ENCODE measurements at places on chromosomes 13 and 19. TPM values are rescaled to one million over a fixed set of nuclear protein-coding genes. Genes with fewer than 3 reads are reported as not detected.

DNA sequence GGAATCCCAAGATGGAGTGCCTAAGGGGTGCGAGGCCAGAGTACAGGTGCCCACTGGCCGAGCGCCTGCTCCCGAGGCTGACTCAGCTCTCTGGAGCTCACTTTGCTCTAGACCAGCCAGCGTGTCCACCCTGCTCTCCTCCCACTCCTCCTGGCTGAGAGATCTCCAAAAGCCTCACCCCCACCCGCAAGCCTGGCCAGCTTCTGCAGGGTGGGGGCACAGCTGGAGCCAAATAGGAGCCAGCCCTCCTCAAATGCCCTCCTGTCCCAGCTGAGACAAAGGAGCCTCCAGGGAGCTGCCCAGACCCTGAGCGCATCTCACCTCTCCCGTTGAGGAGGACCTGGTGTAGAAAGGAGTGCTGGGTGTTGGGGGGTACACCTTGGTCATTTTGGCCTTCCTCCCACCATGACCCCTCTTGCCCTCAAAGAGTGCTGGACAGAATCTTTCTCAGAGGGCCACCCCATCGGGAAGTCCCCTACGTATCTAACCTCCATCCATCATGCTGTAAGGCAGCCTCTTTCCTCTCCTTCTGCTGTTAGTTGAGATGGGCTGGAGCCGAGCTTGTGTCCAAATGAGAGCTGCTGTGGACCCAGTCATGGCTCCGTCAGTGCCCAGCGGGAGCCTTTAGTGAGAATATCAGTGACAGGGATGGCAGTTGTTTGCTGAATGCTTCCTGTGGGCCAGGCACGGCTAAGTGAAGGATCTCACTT, 123.9 kb upstream of the VSTM2B start:
- H3K36me3 ChIP-seq = no peaks in the 10 kb centered on the region
- DNase-seq = no peak
- H3K27me3 ChIP-seq = peaks cover 3% of the 10 kb centered on the region
- H3K4me3 ChIP-seq = no peak overlapping the region
- H3K27ac ChIP-seq = no peak overlapping the region

GRCh38 chr13:109862627-109863026, 76.2 kb upstream of the IRS2 start:
- no peak overlapping the region for H3K27ac ChIP-seq
- no peaks in the 10 kb centered on the region for H3K4me1 ChIP-seq
- H3K4me3 ChIP-seq = no peak overlapping the region
- H3K36me3 ChIP-seq = no peaks in the 10 kb centered on the region
- DNase-seq = no peak

DNA sequence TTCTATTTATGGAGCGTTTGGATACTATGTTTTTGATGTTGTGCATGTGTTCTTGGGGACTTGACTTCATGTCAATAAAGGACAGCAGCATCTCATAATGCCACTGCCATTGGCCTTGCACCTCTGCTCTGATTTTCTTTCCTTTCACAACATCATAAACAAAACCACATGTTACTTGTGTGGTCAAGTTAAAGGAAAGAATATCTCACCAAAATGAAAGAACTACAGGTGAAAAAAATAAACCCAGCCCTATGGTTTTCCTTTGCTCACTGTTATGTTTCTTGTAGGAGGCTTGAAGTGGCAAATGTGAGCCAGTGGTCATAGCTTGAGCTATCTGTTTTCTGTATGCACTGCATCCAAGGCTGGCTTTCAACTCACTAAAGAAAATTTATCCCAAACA, 240.4 kb downstream of the KCNRG start:
- no peak overlapping the region for H3K27ac ChIP-seq
- H3K36me3 ChIP-seq = peaks cover 2% of the 10 kb centered on the region
- peaks cover 27% of the 10 kb centered on the region for H3K27me3 ChIP-seq
- H3K4me1 ChIP-seq = peaks cover 38% of the 10 kb centered on the region
- no peak overlapping the region for H3K4me3 ChIP-seq

Gene KANK2
- total RNA-seq = 2.0 TPM

- peaks cover 19% of the 10 kb centered on the region for H3K27me3 ChIP-seq
- no peaks in the 10 kb centered on the region for H3K4me1 ChIP-seq
- H3K27ac ChIP-seq = no peak overlapping the region
- DNase-seq = peak; percentile 21
- no peak overlapping the region for H3K4me3 ChIP-seq
Observed at GRCh38 chr19:29478578-29479565, 46.9 kb upstream of the VSTM2B start.

Gene SMIM44
- not detected for total RNA-seq

DNA sequence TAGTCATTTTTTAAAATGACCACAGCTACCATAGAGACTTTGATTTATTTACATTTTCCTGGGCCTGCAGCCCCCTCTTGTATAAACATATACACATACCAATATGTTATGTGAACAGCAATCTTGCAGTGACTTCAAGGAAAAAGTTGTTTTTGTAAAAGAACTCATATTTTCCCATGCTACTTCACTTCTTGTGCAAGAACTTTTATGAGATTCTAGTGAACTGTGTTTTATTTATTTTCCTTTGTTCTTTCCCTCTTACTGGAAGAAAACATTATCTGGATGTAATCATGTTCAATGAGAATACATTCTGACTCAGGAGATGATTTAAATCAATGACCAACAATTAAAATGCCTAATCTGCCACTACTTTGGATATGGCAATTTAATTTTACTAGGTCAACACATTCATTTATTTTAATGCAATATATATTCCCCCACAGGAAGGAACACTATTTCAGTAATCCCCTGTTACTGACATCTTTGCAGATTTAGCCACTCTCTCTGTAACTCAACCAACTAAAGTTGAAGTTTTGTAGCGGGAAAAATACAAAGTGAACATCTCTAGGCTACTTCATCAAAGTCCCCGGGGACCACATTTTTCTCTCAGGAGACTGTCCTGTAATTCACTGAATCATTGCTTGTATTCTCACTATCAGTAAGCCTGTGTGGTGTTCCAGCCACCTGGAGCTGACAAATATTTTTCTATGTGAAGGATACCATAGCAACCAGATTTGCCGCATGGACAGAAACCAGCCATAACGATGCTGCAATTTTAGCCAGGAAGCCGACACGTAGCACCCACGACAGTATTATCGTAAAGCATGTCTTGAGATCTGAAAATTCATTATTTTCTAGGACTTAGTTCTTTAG, 90.5 kb downstream of the STARD13 start:
- H3K4me1 ChIP-seq = peaks cover 5% of the 10 kb centered on the region
- no peak overlapping the region for H3K4me3 ChIP-seq
- peaks cover 8% of the 10 kb centered on the region for H3K27me3 ChIP-seq
- H3K27ac ChIP-seq = no peak overlapping the region
- no peak for DNase-seq

GRCh38 chr13:68715651-68716050, 1392.0 kb upstream of the ATXN8OS start:
- H3K4me1 ChIP-seq = no peaks in the 10 kb centered on the region
- no peaks in the 10 kb centered on the region for H3K36me3 ChIP-seq
- H3K27ac ChIP-seq = no peak overlapping the region
- no peak overlapping the region for H3K4me3 ChIP-seq
- DNase-seq = no peak

DNA sequence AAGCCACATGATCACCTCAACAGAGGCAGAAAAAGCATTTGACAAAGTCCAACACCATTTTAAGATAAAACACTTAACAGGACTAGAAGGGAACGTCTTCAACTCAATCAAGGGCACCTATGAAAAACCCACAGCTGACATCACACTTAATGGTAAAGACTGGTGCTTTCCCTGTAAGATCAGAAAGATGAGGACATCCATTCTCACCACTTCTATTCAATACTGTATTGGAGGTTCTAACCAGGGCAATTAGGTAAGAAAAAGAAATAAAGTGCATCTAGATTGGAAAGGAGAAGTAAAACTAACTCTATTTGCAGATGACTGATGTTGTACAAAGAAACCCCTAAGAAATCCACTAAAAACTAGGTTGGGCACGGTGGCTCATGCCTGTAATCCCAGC, 11.2 kb upstream of the AKAP8 start:
- H3K27me3 ChIP-seq = no peaks in the 10 kb centered on the region
- H3K4me3 ChIP-seq = no peak overlapping the region
- no peak for DNase-seq

- peaks cover 6% of the 10 kb centered on the region for H3K36me3 ChIP-seq
- H3K27me3 ChIP-seq = no peaks in the 10 kb centered on the region
- H3K4me1 ChIP-seq = peaks cover 15% of the 10 kb centered on the region
Observed at GRCh38 chr19:10839114-10840050, 3.4 kb upstream of the TMED1 start.

DNA sequence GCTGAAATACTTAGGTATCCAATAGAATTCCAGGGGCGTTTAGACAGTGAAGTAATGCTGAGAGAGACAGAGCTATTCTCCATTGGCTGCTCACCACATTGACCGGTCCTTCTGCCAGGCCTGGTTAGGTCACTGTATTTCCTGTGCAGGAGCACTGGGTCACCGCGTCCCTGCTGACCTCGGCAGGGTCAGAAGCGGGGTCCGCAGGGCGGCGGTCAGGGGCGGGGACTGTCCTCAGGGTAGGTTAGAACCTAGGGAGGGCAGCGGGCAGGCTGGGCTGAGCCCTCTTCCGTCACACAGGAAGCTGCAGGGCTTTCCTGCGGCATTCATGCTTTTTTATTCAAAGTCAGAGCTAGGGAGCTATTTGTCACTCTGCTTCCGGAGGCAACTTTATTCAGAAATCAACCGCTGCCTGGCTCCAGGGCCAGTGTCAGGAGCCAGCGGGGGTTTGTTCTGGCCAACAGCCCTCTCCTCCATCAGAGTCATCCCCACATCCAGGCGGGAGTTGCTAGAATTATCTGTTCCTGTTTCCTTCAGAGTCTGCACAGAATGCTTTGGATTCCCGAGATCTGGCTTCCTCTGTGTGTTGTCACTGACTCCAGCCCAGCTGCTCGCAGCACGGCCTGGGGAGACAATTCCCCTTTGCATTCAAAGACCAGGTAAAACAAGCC, 81.2 kb upstream of the WASF3 start:
- H3K4me3 ChIP-seq = no peak overlapping the region
- H3K27me3 ChIP-seq = no peaks in the 10 kb centered on the region
- H3K4me1 ChIP-seq = peaks cover 4% of the 10 kb centered on the region

DNA sequence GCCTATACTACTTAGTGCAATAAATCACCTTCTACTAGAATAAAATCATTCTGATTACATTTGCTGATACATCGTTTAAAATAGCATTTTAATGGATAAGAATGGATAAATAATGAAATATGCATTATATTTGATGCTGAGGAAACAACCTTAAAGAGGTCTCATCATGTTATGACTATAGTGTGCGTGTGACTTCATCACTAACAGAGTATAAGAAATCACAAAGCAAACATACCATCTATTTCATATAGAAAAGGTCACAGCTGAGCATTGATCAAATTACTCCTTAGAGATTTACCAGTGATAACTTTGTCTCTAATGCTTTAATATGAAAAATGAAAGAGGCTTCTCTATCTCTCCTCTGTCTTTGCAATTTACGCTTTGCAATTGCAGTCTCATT, 1620.3 kb upstream of the SLC10A2 start:
- DNase-seq = no peak
- no peak overlapping the region for H3K27ac ChIP-seq
- H3K4me1 ChIP-seq = no peaks in the 10 kb centered on the region
- no peak overlapping the region for H3K4me3 ChIP-seq
- H3K36me3 ChIP-seq = no peaks in the 10 kb centered on the region
- H3K27me3 ChIP-seq = no peaks in the 10 kb centered on the region

DNA sequence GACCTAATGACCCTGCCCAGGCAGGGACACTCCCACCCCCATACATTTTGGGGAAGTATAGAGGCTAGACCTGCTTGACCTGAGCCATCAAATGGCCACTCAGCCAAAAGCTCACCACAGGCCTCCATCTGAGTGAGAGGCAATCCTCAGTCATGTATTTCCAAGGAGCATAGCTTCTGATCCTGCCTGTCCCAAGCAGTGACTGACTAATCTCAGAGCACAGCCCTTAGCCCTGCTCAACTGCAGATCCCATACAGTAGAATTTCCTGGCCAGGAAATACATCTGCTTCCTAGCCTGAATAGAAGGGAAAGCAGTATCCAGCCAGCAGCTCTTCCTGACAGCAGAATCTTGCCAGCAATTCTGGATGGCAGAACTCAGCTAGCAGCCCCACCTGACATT, 880.6 kb upstream of the GPC6 start:
- H3K4me3 ChIP-seq = no peak overlapping the region
- no peak overlapping the region for H3K27ac ChIP-seq
- no peak for DNase-seq

GRCh38 chr19:42113641-42114348, 18.5 kb downstream of the POU2F2 start:
- no peak overlapping the region for H3K4me3 ChIP-seq
- no peaks in the 10 kb centered on the region for H3K27me3 ChIP-seq
- H3K36me3 ChIP-seq = peaks cover 44% of the 10 kb centered on the region
- peaks cover 46% of the 10 kb centered on the region for H3K4me1 ChIP-seq
- H3K27ac ChIP-seq = peak overlapping the region; percentile 79

DNA sequence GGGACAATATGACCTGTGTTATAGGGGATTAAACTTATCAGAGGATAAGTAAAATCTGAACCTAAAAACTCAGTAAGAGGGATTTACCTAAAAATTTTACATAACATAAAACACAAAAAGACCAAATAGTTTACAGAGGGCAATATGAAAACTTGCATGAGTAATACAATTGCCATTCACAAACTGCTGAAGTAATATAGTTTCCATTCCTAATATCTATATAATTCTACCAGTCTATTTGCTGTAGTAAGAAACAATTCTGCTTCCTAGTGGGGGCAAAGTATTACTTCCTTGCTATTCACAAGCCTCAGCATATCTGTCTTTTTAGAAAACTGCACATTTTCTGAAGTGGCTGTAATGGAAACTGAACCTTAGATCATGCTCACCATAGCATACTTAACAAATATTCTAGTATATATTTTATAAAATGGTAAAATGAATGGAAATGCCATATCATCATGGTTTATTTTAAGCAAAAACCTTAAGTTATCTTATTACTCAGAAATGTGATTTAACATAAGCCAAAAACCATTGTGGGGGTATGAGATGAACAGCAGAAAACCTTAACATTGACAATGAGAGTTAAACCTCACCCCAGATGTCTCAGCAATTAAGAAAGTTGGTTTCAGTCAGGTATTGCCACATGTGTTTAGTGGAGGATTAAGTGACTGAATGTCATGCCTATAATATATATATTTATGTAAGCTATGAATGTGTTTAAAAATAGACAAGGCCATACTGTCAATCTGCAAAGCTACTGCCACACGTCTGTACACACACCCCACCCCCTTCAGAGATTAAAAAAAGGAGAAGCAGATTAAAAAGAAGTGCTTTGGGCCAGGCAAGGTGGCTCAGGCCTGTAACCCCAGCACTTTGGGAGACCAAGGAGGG, 136.8 kb downstream of the MIPEP start:
- peaks cover 45% of the 10 kb centered on the region for H3K4me1 ChIP-seq
- DNase-seq = no peak
- no peak overlapping the region for H3K4me3 ChIP-seq
- H3K36me3 ChIP-seq = peaks cover 13% of the 10 kb centered on the region

All from activated CD4-positive, alpha-beta memory T cell treated with anti-CD3 and anti-CD28 coated beads for 36 hours (primary cell).